ENCODE measurements at places on chromosomes 7 and 10. TPM values are rescaled to one million over a fixed set of nuclear protein-coding genes. Genes with fewer than 3 reads are reported as not detected.

DNA sequence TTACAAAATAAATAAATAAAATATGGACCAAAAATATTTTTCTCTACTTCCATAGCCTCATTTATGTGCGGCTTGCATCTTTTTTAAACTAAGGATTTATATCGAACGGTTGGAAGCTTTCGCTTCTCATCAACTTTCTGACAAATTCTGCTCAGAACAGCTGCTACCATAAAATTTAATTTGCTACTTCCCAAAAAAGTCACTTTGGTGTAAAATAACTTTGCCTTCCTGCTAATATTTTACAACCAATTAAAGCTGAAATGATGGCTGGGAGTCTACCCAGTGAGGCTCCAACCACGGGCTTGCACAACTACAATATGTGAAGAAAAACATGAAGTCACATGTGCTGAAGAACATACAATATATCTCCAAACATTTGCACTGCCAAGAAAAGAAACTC lies 253.1 kb upstream of the NEBL start:
- DNase-seq, result no peak

DNA sequence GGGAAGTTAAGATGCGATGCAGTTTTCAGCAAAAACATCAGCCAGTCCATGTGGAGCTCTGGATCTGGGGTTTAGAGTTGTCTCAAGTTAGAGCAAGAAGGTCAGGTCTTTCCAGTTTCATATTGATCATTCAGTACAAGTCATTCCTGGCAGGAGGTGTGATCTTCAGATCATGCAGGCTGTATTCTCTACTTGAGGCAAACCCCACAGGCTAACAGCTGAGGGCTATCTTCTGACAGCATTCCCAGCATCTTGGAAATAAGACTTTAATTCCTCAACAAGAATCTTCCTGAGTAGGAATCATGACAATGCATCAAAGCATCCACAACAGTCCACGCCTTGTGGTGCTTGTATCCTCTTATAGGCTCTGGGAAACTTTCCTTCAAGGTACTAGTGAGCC lies 94.9 kb upstream of the ZNF438 start:
- DNase-seq, result no peak

- DNase-seq, result peak; percentile 45
Measured at GRCh38 chr10:103895411-103896186, 22.4 kb downstream of the STN1 start.

DNA sequence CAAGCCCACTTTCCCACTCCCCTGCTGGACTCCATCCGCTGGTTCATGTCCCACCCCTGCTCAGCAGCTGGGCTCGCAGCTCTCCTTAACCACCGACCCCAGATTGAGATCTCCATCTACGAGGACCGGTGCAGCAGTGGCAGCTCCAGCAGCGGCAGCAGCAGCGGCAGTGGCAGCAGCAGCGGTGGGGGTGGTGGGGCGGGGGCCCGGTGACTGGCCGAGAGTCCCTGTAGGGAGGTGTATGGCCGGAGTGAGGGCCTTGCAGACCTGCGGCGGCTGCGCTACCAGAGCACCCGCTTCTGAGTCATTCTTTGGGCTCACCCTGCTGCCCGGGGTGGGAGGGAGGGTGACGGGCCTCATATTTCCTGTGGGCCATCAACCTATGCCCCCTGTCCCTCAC lies 15.8 kb downstream of the GOLGA7B start:
- DNase-seq, result no peak

DNA sequence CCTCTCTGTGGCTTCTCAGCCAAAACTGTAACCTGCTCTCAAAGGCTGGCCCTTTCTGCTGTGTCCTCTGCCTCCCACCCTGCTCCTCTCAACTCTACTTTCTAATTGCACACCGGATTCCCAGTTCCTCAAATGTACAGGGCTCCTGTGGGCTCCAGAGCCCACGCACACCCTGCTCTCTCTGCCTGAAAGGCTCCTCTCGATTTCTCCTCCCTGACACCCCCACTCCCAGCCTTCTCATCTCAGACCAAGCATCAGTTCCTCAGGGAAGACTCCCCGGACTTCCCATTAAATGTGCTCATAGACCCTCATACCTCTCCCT lies 111.7 kb upstream of the STEAP1B start:
- DNase-seq, result no peak

DNA sequence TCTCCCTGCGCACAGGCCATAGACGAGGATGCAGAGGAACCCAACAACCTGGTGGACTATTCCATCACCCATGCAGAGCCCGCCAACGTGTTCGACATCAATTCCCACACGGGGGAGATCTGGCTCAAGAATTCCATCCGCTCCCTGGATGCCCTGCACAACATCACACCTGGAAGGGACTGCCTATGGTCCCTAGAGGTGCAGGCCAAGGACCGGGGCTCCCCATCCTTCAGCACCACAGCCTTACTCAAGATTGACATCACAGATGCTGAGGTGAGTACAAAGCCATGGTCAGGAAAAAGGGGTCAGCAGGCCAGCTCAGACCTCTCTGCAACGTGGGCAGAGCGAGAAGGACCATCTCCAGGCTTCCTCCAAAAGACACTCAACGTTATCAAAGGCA lies 12.3 kb downstream of the LRIT2 start:
- no peak for DNase-seq

- DNase-seq, result no peak
Measured at GRCh38 chr7:104803931-104804330, 210.1 kb upstream of the KMT2E start.

- DNase-seq, result peak; percentile 42
Measured at GRCh38 chr7:116363637-116364432, 135.7 kb upstream of the CAV2 start.

GRCh38 chr10:64619102-64619501 lies 1097.9 kb downstream of the REEP3 start:
- no peak for DNase-seq

GRCh38 chr7:33459340-33459751 lies 330.0 kb downstream of the BBS9 start:
- DNase-seq, result peak; percentile 53

DNA sequence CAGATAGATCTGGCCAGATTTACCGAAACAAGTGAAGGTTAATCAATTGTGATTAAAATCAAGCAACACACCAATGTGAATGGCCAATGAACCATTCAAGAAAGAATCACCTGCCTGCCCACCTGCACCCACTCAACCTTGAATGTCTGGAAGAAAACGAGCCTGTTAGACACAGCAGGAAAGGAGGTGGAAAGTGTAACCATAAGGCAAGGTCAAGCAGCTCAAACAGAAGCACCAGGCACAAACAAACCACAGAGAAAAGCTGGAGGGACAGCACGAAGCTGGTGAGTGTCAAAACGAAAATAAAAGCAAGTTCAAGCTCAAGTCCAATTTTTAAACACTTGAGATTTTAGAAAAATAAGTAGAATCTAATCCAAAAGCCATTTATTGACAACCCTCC lies 64.9 kb downstream of the STEAP1B start:
- DNase-seq, result no peak

DNA sequence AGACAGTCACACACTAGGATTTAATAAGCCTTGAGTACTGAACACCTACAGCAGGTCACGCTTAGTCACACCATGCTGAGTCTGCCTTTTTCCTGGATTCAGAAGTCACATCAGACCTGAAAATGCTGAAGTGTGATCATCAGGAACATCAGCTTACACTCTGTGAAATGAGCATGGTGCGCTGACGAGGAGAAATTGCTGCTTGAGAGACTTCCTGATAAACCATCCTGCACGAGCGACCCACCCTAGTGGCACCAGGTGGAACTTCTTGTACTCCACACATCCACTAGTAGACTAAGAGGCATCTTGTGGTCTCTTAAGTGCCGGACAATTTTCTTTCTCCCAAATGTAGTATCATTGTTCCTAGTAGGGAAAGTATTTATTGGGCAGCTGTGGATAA lies 51.8 kb upstream of the MRLN start:
- DNase-seq, result peak; percentile 24

- no peak for DNase-seq
Measured at GRCh38 chr10:123878666-123879303, 12.8 kb downstream of the CPXM2 start.

Gene CLDN3
- total RNA-seq, result 0.44 TPM

Gene HOXA9
- total RNA-seq, result 2.0 TPM

Gene RPP30
- 24.0 TPM for total RNA-seq

Gene ZDHHC6
- total RNA-seq, result 15.9 TPM
